Neural crest cell (in vitro differentiated cells): ENCODE measurements at places on chromosomes 6 and 20. TPM values are rescaled to one million over a fixed set of nuclear protein-coding genes. Genes with fewer than 3 reads are reported as not detected.
A peak's percentile ranks its signal among the peaks of the same experiment; 100 is the strongest.

GRCh38 chr20:41278936-41279335 is 38.6 kb downstream of the ZHX3 start:
- no peaks in the 10 kb centered on the region for H3K36me3 ChIP-seq
- no peak overlapping the region for H3K4me3 ChIP-seq
- no peaks in the 10 kb centered on the region for H3K27me3 ChIP-seq
- H3K27ac ChIP-seq: no peak overlapping the region
- DNase-seq: no peak
- H3K4me1 ChIP-seq: no peaks in the 10 kb centered on the region

DNA sequence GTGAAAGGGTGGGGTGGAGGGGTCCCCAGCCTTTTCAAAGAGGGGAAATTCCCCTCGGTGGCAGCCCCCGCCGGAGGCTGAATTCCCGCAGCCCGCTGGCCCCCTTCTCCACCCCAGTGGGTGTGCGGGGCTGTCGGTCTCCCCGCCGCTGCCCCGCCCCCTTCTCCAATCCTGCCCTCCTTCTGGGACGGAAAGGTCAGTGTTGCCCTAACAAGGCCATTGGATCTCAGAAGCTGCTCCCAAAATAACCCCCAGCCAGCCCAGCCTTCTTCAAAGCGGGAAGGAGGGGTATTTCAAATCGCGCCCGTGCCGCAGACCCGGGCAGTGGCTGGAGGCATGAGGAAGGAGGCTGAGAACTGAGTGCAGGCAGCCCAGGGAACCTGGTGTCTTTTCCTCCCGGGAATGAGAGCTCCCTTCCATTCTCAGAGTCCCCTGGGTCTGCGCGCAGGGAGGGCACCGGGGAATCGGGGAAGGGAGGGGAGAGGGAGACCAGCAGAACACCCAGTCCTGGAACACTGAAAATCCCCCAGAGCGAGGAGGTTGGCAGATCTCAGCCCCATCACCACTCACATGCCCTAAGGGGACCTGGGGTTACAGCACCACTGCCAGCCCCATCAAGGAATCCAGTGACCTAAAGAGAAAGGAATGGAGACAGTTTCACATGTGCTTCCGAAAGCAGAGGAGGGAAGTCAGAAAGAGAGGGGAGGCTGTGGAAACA is at the start of gene JPH2:
Gene JPH2, minus strand, starts transcription at position 135 of the 718 bp plus-strand sequence. CDS start 483 bp downstream, outside the sequence.
- H3K27ac ChIP-seq: peak within 1 kb of the TSS; percentile 11
- no peaks in the 10 kb centered on the region for H3K36me3 ChIP-seq
- H3K4me3 ChIP-seq: peak within 1 kb of the TSS; percentile 71
- H3K27me3 ChIP-seq: peaks cover 13% of the 10 kb centered on the region
- DNase-seq: peak; percentile 8

- no peak for DNase-seq
- H3K27me3 ChIP-seq: peaks cover 81% of the 10 kb centered on the region
- H3K4me3 ChIP-seq: no peak overlapping the region
- H3K4me1 ChIP-seq: no peaks in the 10 kb centered on the region
- H3K27ac ChIP-seq: no peak overlapping the region
- H3K36me3 ChIP-seq: no peaks in the 10 kb centered on the region
Measured at GRCh38 chr20:22472447-22473100, 111.8 kb downstream of the FOXA2 start.

Gene HDGFL1
- not detected in 2 replicates for total RNA-seq

DNA sequence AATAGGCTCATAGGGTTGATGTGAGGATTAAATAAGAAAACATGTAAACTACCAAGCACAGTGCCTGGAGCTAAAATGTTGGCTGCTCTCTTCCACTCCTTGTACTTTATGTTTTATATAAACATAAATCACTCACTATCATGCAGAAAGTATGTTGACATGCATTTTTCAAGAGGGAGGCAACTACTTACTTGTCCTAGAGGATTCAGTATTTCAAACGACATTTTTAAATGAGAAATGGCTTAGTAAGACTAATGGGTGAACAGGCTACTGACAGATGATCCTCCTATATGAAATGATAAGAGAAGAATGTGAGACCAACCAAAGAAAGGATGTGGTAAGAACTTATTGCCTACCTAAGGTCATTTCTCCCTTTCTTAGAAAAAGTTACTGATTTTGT is 21.0 kb downstream of the LATS1 start:
- H3K27me3 ChIP-seq: no peaks in the 10 kb centered on the region
- no peaks in the 10 kb centered on the region for H3K4me1 ChIP-seq
- H3K36me3 ChIP-seq: peaks cover 1% of the 10 kb centered on the region
- DNase-seq: no peak

GRCh38 chr6:158060455-158061360 is 79.0 kb downstream of the SYNJ2 start:
- no peaks in the 10 kb centered on the region for H3K4me1 ChIP-seq
- no peak for DNase-seq
- H3K27me3 ChIP-seq: no peaks in the 10 kb centered on the region
- H3K36me3 ChIP-seq: no peaks in the 10 kb centered on the region

- H3K27ac ChIP-seq: no peak overlapping the region
- H3K4me3 ChIP-seq: no peak overlapping the region
- no peaks in the 10 kb centered on the region for H3K4me1 ChIP-seq
- peaks cover 2% of the 10 kb centered on the region for H3K27me3 ChIP-seq
- DNase-seq: no peak
- H3K36me3 ChIP-seq: no peaks in the 10 kb centered on the region
Measured at GRCh38 chr6:14361956-14362587, 244.5 kb downstream of the CD83 start.

GRCh38 chr6:33314943-33315792 is 1.3 kb upstream of the TAPBP start:
- DNase-seq: no peak
- no peak overlapping the region for H3K27ac ChIP-seq
- peak overlapping the region; percentile 95 for H3K4me3 ChIP-seq
- peaks cover 19% of the 10 kb centered on the region for H3K36me3 ChIP-seq

DNA sequence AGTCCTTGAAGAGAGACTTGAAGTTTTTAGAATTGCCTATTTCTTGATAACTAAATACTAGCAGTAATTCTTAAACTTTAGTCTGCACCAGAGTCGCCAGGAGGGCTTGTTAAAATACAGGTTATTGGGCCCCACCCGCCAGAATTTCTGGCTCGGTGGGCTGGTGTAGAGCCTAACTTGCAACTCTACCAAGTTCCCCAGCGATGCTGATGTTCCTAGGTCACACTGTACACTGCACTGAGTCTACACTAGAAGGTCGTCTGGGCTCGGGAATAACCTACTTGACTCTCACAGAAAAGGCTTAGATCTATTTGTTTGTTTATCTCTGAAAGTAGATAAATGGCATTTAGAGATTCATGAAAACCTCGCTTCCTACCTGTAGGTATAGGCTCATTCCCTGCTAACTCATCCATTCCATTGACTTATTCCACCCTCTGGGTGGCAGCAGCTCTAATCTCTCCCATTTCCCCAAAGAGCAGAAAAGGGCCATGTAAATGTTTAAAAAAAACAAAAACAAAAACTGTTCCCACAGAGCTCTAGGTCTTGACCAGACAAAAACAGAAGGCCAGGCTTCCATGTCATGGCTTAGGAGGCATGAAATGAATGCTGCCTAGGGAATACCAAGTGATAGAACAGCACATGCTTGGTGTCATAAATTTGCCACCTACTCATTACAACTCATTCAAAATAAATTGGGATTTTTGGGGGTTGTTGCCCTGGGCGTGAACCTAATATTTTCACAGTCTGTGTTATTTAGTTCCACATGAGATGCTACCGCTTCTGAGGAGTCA is 292.1 kb downstream of the ADGB start:
- H3K27me3 ChIP-seq: no peaks in the 10 kb centered on the region
- no peak for DNase-seq
- no peaks in the 10 kb centered on the region for H3K36me3 ChIP-seq
- H3K27ac ChIP-seq: no peak overlapping the region

DNA sequence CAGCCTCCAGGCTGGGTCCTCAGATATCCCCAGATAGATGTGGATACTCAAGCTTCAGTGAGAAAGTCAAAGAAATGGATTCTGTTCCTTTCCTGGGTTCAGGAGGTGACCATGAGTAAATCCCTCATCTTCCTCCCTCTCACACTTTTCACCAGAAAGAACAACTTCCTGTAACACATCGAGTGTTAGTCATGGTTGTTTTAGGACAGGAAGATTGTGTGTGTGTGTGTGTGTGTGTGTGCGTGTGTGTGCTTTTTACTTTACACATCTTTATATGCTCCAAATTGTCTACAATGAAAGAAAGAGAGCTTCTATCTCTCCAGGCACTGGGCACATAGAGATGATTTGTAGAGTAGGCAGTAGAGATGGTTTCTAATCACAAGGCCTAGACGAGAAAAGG is 139.9 kb downstream of the TBXT start:
- peaks cover 2% of the 10 kb centered on the region for H3K27me3 ChIP-seq
- peaks cover 8% of the 10 kb centered on the region for H3K4me1 ChIP-seq
- DNase-seq: no peak
- H3K27ac ChIP-seq: no peak overlapping the region

GRCh38 chr20:45290677-45291355 is 15.8 kb upstream of the RBPJL start:
- no peaks in the 10 kb centered on the region for H3K36me3 ChIP-seq
- no peak overlapping the region for H3K27ac ChIP-seq
- peaks cover 74% of the 10 kb centered on the region for H3K27me3 ChIP-seq

- peaks cover 8% of the 10 kb centered on the region for H3K4me1 ChIP-seq
- H3K4me3 ChIP-seq: no peak overlapping the region
- no peaks in the 10 kb centered on the region for H3K27me3 ChIP-seq
- H3K27ac ChIP-seq: peak overlapping the region; percentile 30
Measured at GRCh38 chr6:88246654-88247053, 80.5 kb upstream of the CNR1 start.

- no peak for DNase-seq
- H3K4me1 ChIP-seq: no peaks in the 10 kb centered on the region
- H3K27ac ChIP-seq: no peak overlapping the region
- no peaks in the 10 kb centered on the region for H3K27me3 ChIP-seq
Measured at GRCh38 chr6:39755231-39755630, 30.0 kb upstream of the KIF6 start.

Gene FKBP5
- 39.6 and 40.4 TPM in 2 replicates for total RNA-seq

Gene HM13
- total RNA-seq: 179 and 185 TPM in 2 replicates

Gene DNAH8
- total RNA-seq: 0.05 and 0.39 TPM in 2 replicates

DNA sequence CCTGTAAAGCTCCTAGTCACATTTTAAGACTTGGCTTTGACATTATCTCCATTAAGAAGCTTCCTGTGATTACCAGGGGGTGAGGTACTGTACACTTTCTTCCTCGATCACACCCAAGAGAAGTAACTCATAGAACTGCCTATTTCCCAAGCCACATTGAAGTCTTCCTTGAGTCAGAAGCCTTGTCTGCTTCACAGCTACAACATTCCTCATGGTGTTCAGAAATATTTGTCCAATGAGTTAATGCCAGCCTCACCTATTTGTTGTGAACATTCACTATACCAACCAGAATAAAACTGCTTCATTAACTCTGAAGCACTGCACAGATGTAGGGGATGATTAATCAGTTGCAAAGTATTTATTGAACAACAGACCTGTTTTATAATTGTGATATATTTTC is 622.3 kb downstream of the PTPRT start:
- no peak overlapping the region for H3K4me3 ChIP-seq
- no peaks in the 10 kb centered on the region for H3K4me1 ChIP-seq
- H3K36me3 ChIP-seq: no peaks in the 10 kb centered on the region
- DNase-seq: no peak

Gene CFB
- total RNA-seq: not detected in 2 replicates

Gene LY6G5B
- 24.0 and 24.2 TPM in 2 replicates for total RNA-seq

Gene CDSN
- total RNA-seq: not detected in 2 replicates

GRCh38 chr6:134002821-134003220 is 49.6 kb downstream of the SLC2A12 start:
- no peaks in the 10 kb centered on the region for H3K36me3 ChIP-seq
- H3K27ac ChIP-seq: peak overlapping the region; percentile 21
- no peak overlapping the region for H3K4me3 ChIP-seq
- no peak for DNase-seq
- no peaks in the 10 kb centered on the region for H3K27me3 ChIP-seq

DNA sequence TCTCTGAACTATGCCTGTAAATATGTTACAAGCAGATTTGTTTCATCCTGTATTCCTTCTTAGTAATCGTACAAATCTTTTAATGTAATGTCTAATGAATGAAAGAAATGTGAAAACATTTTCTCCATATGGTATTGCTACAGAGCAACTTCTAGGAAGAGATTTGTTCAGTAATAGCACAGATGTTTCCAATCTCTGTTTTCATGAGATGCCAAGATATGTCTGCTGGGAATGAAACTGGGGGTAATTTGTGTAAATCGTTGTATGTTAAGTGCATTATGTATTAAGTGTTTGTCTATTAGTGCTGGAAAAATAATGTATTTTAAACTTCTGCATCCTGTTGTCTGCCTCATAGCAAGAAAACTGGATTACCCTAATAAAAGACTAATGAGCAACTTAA is 722.2 kb upstream of the EYS start:
- no peak overlapping the region for H3K27ac ChIP-seq
- no peak overlapping the region for H3K4me3 ChIP-seq
- DNase-seq: no peak
- H3K27me3 ChIP-seq: no peaks in the 10 kb centered on the region
- no peaks in the 10 kb centered on the region for H3K4me1 ChIP-seq
- peaks cover 5% of the 10 kb centered on the region for H3K36me3 ChIP-seq

GRCh38 chr20:13817342-13817741 is 32.5 kb downstream of the NDUFAF5 start:
- DNase-seq: no peak
- H3K27me3 ChIP-seq: no peaks in the 10 kb centered on the region
- no peaks in the 10 kb centered on the region for H3K4me1 ChIP-seq

Gene CGA
- total RNA-seq: not detected in 2 replicates

GRCh38 chr20:36062799-36063198 is 91.7 kb upstream of the EPB41L1 start:
- no peak overlapping the region for H3K27ac ChIP-seq
- no peak overlapping the region for H3K4me3 ChIP-seq
- H3K27me3 ChIP-seq: no peaks in the 10 kb centered on the region
- peaks cover 14% of the 10 kb centered on the region for H3K4me1 ChIP-seq
- H3K36me3 ChIP-seq: no peaks in the 10 kb centered on the region

Gene KCNK5
- total RNA-seq: 30.4 and 32.7 TPM in 2 replicates

Gene RGS17
- 3.5 and 4.7 TPM in 2 replicates for total RNA-seq

GRCh38 chr6:157093536-157093935 is 229.8 kb downstream of the TMEM242 start:
- H3K27ac ChIP-seq: no peak overlapping the region
- no peaks in the 10 kb centered on the region for H3K27me3 ChIP-seq
- H3K4me1 ChIP-seq: peaks cover 57% of the 10 kb centered on the region
- H3K36me3 ChIP-seq: peaks cover 10% of the 10 kb centered on the region

Gene DDO
- total RNA-seq: not detected in 2 replicates

Gene TMEM74B
- 2.7 and 3.3 TPM in 2 replicates for total RNA-seq

- no peaks in the 10 kb centered on the region for H3K36me3 ChIP-seq
- H3K4me1 ChIP-seq: peaks cover 35% of the 10 kb centered on the region
- no peak overlapping the region for H3K4me3 ChIP-seq
- H3K27ac ChIP-seq: no peak overlapping the region
- no peak for DNase-seq
Measured at GRCh38 chr6:2804516-2804915, 37.1 kb downstream of the SERPINB1 start.

GRCh38 chr20:46438156-46438750 is 31.8 kb upstream of the ELMO2 start:
- H3K4me3 ChIP-seq: no peak overlapping the region
- H3K4me1 ChIP-seq: no peaks in the 10 kb centered on the region
- DNase-seq: no peak
- H3K27me3 ChIP-seq: no peaks in the 10 kb centered on the region

Gene TP53INP2
- 17.1 and 17.2 TPM in 2 replicates for total RNA-seq
